ENCODE measurements at places on chromosomes 4 and X. TPM values are rescaled to one million over a fixed set of nuclear protein-coding genes. Genes with fewer than 3 reads are reported as not detected.

PCDH18 gene
- total RNA-seq = 0.09 TPM

RASGEF1B gene
- total RNA-seq = 0.42 TPM

SPANXD gene
- not detected for total RNA-seq

CORIN gene
- 0.31 TPM for total RNA-seq

XKRX gene
- not detected for total RNA-seq

C1QTNF7 gene
- total RNA-seq = not detected

Measured in K562 (cell line).